Retinal pigment epithelial cell (primary cell): ENCODE measurements at places on chromosomes 7 and 10.

- no peak for DNase-seq
These were observed 9.7 kb downstream of the MINDY4 start for GRCh38 chr7:30780941-30781340.

- no peak for DNase-seq
These were observed 258.1 kb downstream of the STK31 start for GRCh38 chr7:23967949-23968599.

DNA sequence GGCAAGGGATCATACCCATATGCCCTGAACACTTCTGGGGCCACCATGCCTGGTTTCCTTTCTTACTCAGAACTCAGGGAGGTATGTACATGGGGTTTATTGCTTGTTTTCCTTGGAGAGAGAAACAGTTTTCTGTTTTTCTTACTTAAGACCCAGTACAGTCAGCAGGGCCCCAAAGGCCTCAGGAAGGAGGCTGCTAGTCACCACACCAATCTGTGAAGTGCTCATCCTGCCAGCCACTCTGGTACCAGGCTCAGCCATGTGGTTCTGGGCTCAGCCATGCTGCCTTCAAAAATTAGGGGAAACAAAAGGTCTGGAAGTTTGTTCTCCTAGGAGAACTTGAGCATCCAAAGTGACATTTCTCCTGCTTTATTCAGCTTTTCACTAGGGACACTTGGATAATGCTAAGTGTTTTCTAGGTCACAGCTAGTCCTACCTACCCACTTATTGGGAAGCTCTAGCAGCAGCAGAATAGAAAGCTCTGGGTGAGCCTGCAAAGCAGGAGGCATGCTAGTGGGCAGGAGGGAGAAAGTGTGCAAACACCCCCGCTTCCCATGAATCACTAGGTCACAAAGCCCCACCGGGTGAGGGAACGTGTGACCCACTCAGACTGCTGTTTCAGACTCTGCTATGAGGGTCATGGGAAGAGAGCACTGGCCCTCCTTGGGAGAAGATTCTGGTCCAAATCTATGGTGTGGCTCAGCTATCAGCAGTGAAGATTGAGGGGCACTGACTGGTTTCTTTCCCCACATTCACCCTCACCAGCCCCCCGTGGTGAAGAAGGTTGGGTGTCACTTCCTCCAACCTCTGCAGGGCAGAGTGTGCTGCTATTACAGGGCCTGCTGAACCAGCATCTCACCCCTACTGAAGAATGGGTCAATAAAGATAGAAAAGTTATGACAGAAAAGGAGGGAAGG is 23.9 kb downstream of the NUDCD3 start:
- DNase-seq, result no peak

GRCh38 chr10:68561865-68562649 is 1.9 kb downstream of the TET1 start:
- DNase-seq, result no peak

GRCh38 chr7:14837216-14837615 is 65.3 kb downstream of the DGKB start:
- DNase-seq, result no peak

- DNase-seq, result no peak
These were observed 30.5 kb downstream of the KIAA1217 start for GRCh38 chr10:24239289-24240040.

- DNase-seq, result no peak
These were observed 116.1 kb downstream of the CLEC2L start for GRCh38 chr7:139639563-139639962.

DNA sequence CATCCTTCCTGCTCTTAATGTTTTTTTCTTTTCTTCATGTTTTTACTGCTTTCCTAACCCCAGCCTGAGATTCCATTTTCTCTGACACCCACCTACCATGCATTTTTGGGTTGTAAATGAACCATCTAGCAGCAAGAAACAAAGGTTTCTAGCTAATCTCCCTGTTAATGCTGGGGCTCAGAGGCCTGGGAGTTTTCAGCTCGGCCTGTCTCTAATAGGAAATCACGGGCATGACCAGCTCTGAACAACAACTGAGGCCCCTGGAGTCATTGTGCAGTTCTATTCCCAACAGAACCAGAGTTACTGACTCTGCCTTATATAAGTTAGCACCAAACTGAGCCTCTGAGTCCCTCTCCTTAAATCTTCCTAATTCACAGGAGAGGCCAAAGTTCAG is 134.8 kb downstream of the CFAP58 start:
- DNase-seq, result no peak

DNA sequence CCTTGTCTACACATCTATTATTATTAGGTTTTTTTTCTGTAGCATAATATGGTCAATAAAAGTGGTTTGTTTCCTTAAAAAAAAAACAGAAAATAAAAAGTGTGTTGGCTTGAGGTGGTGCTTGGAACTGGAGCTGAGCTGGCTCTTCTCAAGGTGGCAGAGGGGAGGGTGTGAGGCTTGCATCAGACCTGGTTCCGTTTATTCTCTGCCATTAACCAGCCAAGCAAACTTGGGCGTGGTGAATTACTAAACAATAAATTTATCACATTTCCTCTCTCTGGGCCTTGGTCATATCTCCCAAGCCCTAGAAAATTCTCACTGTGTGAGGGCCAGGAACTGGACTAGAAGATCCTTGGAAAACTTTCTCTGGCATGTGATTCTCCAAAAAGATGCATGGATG is 427.5 kb upstream of the MKI67 start:
- DNase-seq, result no peak

DNA sequence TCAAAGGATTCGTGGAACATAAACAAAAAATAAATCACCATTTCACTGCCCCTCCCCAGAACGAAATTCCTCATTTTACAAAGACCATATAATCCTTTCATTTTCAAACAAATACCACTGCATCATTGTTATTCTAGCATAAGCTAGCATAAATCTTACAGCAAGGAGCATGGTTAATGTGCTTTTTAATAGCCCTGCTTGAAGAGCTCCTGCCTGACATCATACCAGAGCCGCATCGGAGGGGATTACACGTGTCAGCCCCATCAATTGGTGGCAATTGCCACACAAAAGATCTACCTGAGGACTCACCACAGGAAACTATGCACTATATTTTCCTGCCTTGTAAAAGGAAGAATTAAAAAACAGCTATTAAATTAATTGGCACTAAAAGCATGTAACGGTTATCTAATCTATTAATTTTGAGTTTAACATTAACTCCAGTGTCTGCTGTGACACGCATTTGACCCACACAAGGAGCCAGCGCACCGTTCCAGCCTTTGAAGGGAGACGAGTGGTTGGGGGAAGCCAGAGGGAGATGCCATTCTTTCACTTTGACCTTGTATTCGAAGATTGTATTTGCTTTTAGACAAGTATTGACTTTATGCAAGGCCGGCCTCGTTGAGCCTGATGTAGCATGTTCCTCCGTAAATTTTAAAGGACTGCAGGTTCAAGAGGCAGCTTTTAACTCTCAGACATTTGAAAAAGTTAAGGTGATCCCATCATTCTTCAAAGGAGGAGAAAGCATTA is 261.1 kb upstream of the RNF32 start:
- no peak for DNase-seq

- DNase-seq, result no peak
These were observed 3.4 kb upstream of the MLLT10 start for GRCh38 chr10:21530641-21531040.

DNA sequence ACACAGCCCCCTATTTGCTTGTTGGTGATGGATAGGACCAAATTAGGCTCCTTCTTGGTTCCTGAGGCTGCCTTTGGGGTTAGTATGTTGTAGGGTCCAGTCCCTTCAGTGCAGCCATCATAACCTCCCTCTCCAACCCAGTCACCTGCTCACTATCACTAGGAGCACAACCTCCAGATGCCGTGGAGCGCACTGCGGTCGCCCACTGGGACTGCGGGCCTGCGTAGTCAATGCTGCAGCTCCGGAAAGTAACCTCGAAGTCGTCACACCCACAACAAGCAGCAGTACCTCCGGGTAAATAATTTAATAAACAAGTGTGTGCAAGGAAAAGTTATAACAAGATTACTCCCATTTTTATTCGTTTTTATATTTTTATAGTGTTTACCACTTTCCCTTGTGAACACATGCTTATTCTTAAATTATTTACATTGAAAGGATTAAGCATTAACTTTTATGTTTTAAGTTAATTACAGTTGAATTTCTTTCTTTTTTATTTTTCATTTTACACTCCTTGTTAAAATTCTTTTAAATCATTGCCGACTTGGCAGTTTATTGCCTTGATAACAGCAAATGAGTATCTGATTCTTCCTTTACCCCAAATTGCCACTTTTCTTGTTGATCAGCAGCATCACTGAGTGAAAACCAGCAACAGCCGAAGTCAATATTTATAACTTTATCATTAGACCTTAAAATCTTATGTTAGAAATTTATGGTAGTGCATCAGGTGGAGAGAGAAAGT is 399.5 kb upstream of the LRGUK start:
- no peak for DNase-seq

- DNase-seq, result no peak
These were observed 114.7 kb downstream of the ODAD2 start for GRCh38 chr10:27884185-27884641.

- DNase-seq, result no peak
These were observed 53.1 kb downstream of the OSBPL3 start for GRCh38 chr7:24926623-24927524.

DNA sequence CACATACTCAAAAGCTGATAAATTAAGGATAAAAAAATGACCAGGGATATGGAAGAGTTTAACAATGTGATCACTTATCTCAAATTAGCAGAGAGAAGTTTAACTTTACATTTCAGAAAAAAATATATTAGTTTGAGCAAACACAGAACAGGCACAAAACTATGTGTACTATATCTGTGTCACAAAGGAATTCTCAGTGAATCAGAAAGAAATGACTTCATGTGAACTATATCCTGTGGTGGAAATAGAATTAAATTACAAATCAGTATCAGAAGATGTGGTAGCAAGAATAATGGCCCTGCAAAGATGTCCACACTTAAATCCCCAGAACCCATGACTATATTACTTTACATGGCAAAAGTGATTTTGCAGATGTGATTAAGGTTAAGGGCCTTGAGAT is 70.3 kb downstream of the SEC23IP start:
- no peak for DNase-seq

DNA sequence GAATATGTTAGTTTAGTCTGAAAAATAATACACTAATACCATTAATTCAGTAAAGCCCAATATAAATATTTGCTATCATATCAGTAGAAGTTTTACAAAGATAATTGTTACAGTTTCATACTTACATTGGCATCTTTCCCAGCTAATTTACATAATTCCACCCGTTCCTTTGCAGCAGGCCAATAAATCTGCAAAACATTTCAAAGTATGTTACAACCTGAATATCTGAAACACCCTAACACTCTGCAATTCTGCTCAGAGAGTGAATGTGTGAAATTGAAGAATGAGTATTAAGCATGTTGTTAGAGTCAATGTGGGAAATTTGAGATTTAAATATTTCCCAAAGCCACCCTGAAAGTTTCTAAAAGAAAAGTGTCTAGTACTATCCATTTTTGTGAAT is 105.5 kb downstream of the SEMA3D start:
- no peak for DNase-seq

DNA sequence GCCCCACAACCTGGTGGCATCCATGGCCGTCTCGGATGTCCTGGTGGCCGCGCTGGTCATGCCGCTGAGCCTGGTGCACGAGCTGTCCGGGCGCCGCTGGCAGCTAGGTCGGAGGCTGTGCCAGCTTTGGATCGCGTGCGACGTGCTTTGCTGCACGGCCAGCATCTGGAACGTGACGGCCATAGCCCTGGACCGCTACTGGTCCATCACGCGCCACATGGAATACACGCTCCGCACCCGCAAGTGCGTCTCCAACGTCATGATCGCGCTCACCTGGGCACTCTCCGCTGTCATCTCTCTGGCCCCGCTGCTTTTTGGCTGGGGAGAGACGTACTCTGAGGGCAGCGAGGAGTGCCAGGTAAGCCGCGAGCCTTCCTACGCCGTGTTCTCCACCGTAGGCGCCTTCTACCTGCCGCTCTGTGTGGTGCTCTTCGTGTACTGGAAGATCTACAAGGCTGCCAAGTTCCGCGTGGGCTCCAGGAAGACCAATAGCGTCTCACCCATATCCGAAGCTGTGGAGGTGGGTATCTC is 1.1 kb downstream of the HTR5A start:
- no peak for DNase-seq

- DNase-seq, result no peak
These were observed 9.5 kb upstream of the TSGA13 start for GRCh38 chr7:130695840-130696239.

- DNase-seq, result no peak
These were observed 2.9 kb downstream of the RBP4 start for GRCh38 chr10:93598157-93598556.

DNA sequence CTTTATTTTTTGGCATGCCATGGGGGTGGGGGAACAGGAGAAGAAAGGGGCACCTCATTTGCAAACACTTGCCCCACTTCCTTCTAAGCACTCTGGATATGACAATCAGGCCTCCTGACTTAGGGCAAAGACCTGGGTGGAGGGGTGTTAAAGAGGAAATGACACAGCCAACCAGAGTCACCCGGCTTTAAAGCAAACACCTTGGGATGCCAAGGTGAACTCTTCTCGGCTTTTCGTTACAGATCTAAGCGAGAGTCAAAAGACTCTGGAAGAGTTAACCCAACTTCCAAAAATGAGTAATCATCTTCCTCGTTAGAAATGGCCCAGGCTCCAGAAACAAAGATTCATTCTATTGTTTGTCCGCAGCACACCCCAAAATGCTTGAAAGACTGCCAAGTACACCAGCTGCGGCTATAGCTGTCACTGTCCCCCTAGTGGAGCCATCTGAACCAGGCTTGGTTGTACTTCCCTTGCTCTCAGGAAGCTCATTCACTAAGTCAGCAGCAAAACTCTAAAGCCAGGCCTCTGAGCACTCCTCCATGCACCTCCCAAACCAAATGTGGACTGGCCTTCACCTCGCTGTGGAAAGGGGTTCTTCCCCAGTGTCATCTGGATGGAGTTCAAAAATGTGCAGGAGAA is 24.8 kb downstream of the FAM53B start:
- DNase-seq, result no peak

- no peak for DNase-seq
These were observed 111.0 kb downstream of the KAT6B start for GRCh38 chr10:74937266-74937856.

DNA sequence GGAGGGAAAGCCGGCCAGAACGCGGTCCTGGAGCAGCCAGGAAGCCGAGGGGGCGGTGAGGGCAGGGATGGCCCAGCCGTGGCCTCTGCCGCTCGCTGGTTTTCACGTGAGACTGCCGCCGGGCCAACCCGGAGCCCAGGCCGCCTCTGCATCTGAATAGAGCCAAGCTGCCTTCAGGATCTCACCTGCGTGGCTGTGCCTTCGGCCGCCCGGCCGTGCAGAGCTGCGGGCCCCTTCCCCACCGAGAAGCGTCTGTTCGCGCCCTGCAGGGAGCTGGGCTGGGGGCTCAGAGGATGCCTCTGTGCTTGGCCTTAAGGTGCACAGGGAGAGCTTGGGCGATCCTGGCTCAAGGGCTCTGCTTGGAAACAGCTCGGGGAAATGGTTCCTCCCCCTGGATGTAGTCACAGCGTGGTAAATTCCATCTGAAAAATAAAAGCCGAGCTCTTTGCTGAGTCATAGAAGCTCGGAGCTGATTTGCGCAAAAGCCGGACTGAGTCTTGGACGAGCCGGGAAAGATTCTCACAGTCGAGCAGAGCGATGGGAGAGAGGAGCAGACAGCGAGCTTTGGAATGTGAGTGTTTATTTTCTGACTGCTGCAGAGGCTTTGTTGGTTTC is at the start of gene JAKMIP3:
Gene JAKMIP3 (plus strand): TSS at position 456 of the 615 bp plus-strand sequence. CDS start 38,863 bp downstream, outside the sequence.
- DNase-seq, result peak; percentile 33

- no peak for DNase-seq
These were observed 24.3 kb downstream of the RGS10 start for GRCh38 chr10:119518176-119518575.
